Pancreas (tissue), 10 donors: ENCODE measurements at places on chromosomes 1 and 21. TPM values are rescaled to one million over a fixed set of nuclear protein-coding genes. Genes with fewer than 3 reads are reported as not detected.
A peak's percentile ranks its signal among the peaks of the same experiment; 100 is the strongest.

WDR64 gene
- total RNA-seq, result not detected

- H3K27ac ChIP-seq, result no peak overlapping the region
- no peak overlapping the region for H3K4me3 ChIP-seq
- H3K36me3 ChIP-seq, result no peaks in the 10 kb centered on the region
- H3K27me3 ChIP-seq, result no peaks in the 10 kb centered on the region
Measured at GRCh38 chr21:36507397-36508018, 27.6 kb upstream of the CLDN14 start.

TMPRSS2 gene
- 73.6 TPM for total RNA-seq

GRCh38 chr21:18274370-18274769, 29.7 kb downstream of the CHODL start:
- no peaks in the 10 kb centered on the region for H3K27me3 ChIP-seq
- H3K27ac ChIP-seq, result no peak overlapping the region
- no peak for DNase-seq
- no peaks in the 10 kb centered on the region for H3K4me1 ChIP-seq

VAV3 gene
- 10.5 TPM for total RNA-seq

BROX gene
- 14.9 TPM for total RNA-seq

DNA sequence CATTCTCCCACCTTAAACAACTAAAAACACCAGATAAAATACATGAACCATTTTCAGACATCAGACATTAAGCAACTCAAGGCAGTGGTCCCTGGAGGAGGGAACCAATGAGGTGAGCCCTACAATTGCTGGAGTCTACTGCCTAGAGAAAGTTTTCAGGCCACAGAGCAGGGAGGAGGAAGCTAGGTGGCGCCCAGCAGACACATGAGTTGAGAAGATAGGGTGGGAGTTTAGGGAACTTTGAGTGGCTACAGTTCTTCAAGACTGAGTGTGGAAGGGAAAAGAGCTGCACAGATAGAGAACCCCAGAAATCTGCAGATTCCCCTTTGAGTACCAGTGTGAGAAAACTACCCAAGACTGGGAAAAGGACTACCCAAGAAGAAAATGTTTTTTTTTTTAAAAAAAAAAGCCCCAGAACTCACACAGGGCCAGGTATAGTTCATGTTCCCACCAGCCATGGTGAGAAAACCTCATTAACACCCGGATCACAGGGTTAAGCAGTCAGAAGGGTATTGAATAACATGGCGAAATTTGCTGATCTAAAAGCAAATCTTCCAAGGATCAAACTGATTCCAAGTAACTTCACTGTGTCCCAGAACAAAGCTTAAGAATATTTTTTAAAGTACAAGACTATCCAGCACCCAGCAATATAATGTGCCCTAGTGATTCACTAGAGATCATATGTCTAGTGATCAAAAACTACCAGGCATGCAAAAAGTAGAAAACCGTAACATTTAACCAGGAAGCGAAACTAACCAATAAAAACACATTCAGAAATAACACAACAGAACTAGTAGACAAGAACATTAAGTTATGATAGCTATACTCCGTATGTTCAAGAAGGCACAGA, 12.0 kb downstream of the ALDH9A1 start:
- H3K4me1 ChIP-seq, result no peaks in the 10 kb centered on the region
- H3K27ac ChIP-seq, result no peak overlapping the region
- DNase-seq, result no peak
- no peak overlapping the region for H3K4me3 ChIP-seq

YY1AP1 gene
- 23.5 TPM for total RNA-seq

DNA sequence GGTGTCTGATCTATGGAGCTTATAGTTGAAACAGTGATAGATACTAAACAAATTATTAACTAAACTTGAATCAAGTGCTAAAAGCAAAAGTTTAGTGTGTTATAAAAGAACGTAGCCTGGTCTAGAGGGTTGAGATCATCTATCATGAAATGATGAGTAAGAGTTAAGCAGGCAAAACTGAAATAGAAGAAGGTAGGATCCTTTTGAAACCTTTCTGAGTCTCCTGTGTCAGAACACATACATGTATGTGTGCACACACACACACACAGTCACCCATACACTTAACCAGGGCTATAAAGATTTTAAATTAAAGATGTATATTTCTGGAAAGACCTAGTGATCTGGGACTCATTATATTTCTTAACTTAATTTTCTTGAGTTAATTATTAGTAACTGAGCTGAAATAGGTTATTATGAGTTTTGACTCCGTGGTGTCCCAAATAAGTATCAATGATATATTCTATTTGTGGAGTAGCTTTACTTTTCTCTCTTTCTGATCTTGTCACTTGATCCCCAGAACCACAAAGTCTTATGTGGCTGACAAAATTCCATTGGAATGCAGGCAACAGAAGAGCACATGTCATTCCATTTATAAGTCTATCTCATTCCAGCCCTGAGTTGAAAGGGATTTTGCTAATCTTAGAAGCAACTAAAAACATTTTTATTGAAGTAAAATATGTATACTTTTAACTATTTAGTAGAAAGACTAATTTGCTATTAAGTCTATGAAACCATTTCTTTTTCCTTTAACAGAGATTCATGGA, 70.7 kb downstream of the PRRX1 start:
- no peaks in the 10 kb centered on the region for H3K36me3 ChIP-seq
- no peak overlapping the region for H3K4me3 ChIP-seq
- H3K4me1 ChIP-seq, result no peaks in the 10 kb centered on the region

GRCh38 chr1:9066945-9067807, 2.3 kb downstream of the SLC2A5 start:
- no peak overlapping the region for H3K27ac ChIP-seq
- H3K4me3 ChIP-seq, result no peak overlapping the region
- DNase-seq, result peak; percentile 23
- H3K36me3 ChIP-seq, result no peaks in the 10 kb centered on the region
- no peaks in the 10 kb centered on the region for H3K4me1 ChIP-seq
- no peaks in the 10 kb centered on the region for H3K27me3 ChIP-seq

GRCh38 chr1:108609483-108610049, 49.7 kb downstream of the EEIG2 start:
- H3K4me3 ChIP-seq, result no peak overlapping the region
- H3K36me3 ChIP-seq, result peaks cover 6% of the 10 kb centered on the region
- H3K27me3 ChIP-seq, result no peaks in the 10 kb centered on the region
- H3K4me1 ChIP-seq, result no peaks in the 10 kb centered on the region
- H3K27ac ChIP-seq, result no peak overlapping the region

DNA sequence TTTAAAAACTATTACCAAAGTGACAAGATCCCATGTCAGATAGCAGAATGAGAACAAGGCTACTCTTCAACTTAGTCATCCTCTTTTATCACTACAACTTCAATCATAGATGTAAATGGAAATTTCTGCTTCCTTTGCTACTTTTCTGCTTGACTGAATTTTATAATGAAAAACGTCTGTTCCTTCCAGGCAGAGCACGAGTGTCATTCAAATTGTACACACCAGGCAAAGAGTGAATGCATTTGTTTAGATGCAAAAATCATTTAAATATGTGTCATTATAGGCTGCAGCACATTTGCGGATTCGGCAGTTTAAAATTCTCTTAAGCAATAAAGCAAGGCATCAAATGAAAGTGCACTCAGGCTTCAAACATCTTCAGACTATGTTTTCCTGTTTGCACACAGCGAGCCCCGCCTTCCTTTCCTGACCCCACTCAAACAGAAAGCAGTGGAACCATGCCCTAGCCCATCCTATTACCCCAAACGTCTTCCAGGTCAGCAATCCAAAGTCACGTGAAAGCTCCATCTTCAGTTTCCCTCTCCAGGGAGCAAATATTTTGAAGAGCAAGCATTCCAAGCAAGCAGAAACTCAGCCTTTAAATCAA, 99.6 kb downstream of the APP start:
- H3K4me3 ChIP-seq, result no peak overlapping the region
- peaks cover 6% of the 10 kb centered on the region for H3K4me1 ChIP-seq
- no peak for DNase-seq
- no peak overlapping the region for H3K27ac ChIP-seq
- H3K36me3 ChIP-seq, result no peaks in the 10 kb centered on the region
- no peaks in the 10 kb centered on the region for H3K27me3 ChIP-seq

- H3K4me3 ChIP-seq, result no peak overlapping the region
- no peak for DNase-seq
- no peaks in the 10 kb centered on the region for H3K27me3 ChIP-seq
- H3K36me3 ChIP-seq, result no peaks in the 10 kb centered on the region
Measured at GRCh38 chr1:53557830-53558738, 98.9 kb downstream of the DMRTB1 start.

- H3K4me3 ChIP-seq, result no peak overlapping the region
- H3K4me1 ChIP-seq, result peaks cover 19% of the 10 kb centered on the region
- no peaks in the 10 kb centered on the region for H3K36me3 ChIP-seq
- DNase-seq, result no peak
Measured at GRCh38 chr1:29166291-29166878, 15.3 kb downstream of the SRSF4 start.

- no peak overlapping the region for H3K4me3 ChIP-seq
- no peak overlapping the region for H3K27ac ChIP-seq
- H3K36me3 ChIP-seq, result peaks cover 14% of the 10 kb centered on the region
Measured at GRCh38 chr1:186420923-186421322, 40.0 kb downstream of the PDC start.

DNA sequence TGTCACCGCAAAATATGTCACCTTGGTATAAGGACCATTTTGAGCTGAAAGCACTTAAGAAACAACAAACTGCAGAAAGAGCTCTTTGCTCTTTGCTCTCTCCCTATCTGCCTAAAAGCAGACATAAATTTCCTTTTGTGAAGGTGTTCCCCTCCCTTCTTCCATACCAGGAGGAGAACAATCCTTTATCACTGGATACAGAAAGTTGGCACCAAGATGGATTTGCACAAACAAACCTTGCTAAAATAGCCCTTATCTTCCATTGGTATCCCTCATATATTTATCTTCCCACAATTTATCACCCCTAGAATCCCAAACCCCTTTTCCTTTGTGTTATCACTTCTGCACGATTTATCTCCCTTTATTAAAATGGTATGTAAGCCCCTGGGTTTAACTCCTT, 51.4 kb downstream of the DPYD start:
- H3K27ac ChIP-seq, result no peak overlapping the region
- H3K4me3 ChIP-seq, result no peak overlapping the region
- no peaks in the 10 kb centered on the region for H3K27me3 ChIP-seq
- H3K4me1 ChIP-seq, result no peaks in the 10 kb centered on the region
- no peak for DNase-seq
- H3K36me3 ChIP-seq, result no peaks in the 10 kb centered on the region

GRCh38 chr1:180765151-180765550, 133.3 kb downstream of the XPR1 start:
- H3K27me3 ChIP-seq, result no peaks in the 10 kb centered on the region
- no peaks in the 10 kb centered on the region for H3K36me3 ChIP-seq
- no peak overlapping the region for H3K4me3 ChIP-seq
- no peak for DNase-seq
